Stimulated activated CD8-positive, alpha-beta memory T cell treated with anti-CD3 and anti-CD28 coated beads, Interleukin-7, amount 100 ng/mL, for 4 hours (primary cell): ENCODE measurements at places on chromosomes 6 and 20.

- DNase-seq: no peak
Observed at GRCh38 chr6:6964675-6965074, 143.1 kb upstream of the RREB1 start.

- no peak for DNase-seq
Observed at GRCh38 chr6:16098211-16098610, 30.7 kb upstream of the MYLIP start.

GRCh38 chr6:130575557-130575956, 209.7 kb downstream of the TMEM200A start:
- no peak for DNase-seq

- no peak for DNase-seq
Observed at GRCh38 chr6:127190552-127190951, 72.1 kb downstream of the RSPO3 start.

- no peak for DNase-seq
Observed at GRCh38 chr6:40819182-40819834, 219.7 kb downstream of the UNC5CL start.

- no peak for DNase-seq
Observed at GRCh38 chr20:48189181-48189580, 403.9 kb upstream of the SULF2 start.

DNA sequence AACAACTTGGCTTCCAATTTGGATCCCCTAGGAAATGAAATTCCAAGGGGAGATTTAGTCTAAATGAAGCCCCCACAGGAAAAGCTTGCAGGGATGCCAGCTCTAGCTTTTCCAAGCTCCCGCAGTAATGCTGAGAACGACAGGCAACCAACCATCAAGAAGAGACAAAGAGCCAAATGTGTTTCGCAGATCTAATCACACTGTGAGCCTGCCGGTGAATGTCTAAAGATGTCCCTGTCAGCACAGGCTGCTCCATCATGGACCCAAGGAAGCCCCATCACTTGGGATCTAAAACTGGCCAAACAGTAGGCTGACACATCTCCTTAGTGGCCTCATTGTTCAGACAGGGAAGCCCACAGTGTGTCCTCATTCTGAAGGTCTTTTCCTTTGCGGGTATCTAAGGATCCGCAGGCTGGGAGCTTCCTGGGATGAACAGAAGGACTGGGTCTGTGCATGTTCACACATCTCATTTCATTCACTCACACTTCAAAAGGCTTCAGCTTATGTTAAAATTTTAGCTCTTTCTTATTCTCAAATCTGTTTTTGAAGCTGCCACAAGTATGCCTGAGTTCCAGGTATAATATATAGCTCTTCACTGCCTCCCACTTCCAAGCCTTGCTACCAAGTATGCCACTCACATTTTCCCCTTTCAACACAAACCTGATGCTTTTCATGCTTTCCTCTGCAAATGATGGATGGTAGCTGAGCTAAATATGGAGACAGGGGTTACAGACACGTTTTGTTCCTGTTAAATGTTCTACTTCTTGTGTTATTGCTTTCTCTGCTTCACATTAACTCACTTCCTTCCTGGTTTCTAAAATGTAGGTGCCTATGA, 229.8 kb downstream of the HIVEP2 start:
- no peak for DNase-seq
